Body of pancreas (tissue), 4 donors: ENCODE measurements at places on chromosomes 2 and 18.

GRCh38 chr2:235630718-235631296 is 137.0 kb downstream of the AGAP1 start:
- no peak for DNase-seq

- DNase-seq: no peak
These were observed 100.3 kb downstream of the KLHL29 start for GRCh38 chr2:23485261-23485660.

DNA sequence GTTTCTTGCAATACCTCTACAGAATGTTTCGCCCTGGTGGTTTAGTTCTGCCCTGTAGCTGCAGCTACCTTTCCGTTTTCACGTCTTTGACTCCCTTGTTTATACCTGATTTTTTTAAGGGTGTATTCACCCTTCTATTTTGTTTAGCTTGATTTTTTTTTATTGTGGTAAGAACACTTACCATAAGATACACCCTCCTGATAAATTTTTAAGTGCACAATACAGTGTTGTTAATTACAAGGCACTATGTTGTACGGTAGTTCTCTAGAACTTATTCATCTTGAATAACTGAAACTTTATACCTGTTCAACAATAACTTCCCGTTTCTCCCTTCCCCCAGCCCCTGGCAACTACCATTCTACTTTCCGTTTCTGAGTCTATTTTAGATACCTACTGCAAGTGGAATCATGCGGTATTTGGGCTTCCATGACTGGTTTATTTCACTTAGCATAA is 48.9 kb upstream of the NABP1 start:
- DNase-seq: no peak

GRCh38 chr2:229620289-229620688 is 94.1 kb downstream of the DNER start:
- no peak for DNase-seq

GRCh38 chr2:202038471-202039277 is 5.0 kb downstream of the FZD7 start:
- DNase-seq: peak; percentile 19

GRCh38 chr18:76673281-76674185 is 148.8 kb upstream of the ZNF236 start:
- no peak for DNase-seq

- no peak for DNase-seq
These were observed 840.6 kb upstream of the SALL3 start for GRCh38 chr18:78138983-78139496.

DNA sequence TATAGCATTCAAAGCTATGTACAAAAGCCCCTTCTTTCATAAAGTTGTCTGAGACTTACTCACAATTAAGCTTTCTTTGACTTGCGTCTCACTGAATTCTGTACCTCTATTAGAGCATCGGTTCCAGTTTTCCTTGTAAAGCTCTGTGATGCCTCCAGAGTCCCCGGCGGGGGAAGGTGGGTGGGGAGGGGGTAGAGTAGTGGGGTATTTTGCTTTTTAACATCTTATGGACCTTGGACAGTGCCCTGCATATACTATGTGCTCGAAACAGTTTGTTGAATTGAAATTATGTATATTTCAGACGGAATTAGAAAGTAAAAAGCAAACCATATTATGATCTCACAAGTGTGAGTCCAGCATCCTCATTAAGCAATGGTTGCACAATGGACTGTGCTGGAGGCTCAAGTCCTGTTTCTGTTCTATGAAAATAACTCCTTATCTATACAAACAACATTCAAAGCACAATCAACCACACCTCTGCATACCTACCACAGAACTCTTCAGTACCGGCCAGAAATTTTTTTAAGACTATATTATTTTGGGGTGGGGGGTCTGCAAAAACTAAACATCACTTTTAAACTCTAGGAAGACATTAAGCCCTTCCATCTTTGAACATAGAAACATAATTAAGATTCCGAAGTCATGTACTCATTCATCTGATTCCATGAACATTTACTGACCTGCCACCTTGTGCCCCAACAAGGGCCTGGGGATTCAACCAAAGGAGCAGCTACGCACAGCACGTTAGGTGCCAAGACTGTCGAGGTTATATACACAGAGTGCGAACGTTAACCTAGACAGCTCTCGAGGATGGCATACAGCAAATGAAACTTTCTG is 908 bp downstream of the STAT1 start:
- peak; percentile 20 for DNase-seq

- no peak for DNase-seq
These were observed 36.8 kb downstream of the RNU4ATAC start for GRCh38 chr2:121567452-121567851.

- DNase-seq: no peak
These were observed 119.0 kb downstream of the RPIA start for GRCh38 chr2:88810488-88810887.

GRCh38 chr2:20448246-20448976 is 1.5 kb downstream of the RHOB start:
- peak; percentile 39 for DNase-seq

- no peak for DNase-seq
These were observed 364.3 kb upstream of the SPHKAP start for GRCh38 chr2:228545748-228546145.

DNA sequence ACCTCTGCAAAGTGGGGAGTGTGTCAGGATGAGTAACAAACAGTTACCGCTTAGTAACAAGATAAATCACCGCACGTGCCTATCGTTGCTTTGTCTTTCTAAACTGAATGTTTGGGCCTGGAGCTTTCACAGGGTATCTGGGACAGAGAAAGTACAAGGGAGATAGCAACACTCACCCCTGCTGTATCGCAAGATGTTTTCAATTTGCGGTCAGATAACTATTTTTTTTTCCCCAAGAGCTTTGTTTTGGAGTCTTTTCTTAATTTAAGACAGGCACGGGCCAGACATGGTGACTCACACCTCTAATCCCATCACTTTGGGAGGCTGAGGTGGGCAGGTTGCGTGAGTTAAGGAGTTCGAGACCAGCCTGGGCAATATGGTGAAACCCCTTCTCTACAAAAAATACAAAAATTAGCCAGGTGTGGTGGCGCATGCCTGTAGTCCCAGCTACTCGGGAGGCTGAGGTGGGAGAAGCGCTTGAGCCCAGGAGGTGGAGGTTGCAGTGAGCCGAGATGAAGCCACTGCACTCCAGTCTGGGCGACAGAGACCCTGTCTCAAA is 146.6 kb downstream of the GBX2 start:
- no peak for DNase-seq

DNA sequence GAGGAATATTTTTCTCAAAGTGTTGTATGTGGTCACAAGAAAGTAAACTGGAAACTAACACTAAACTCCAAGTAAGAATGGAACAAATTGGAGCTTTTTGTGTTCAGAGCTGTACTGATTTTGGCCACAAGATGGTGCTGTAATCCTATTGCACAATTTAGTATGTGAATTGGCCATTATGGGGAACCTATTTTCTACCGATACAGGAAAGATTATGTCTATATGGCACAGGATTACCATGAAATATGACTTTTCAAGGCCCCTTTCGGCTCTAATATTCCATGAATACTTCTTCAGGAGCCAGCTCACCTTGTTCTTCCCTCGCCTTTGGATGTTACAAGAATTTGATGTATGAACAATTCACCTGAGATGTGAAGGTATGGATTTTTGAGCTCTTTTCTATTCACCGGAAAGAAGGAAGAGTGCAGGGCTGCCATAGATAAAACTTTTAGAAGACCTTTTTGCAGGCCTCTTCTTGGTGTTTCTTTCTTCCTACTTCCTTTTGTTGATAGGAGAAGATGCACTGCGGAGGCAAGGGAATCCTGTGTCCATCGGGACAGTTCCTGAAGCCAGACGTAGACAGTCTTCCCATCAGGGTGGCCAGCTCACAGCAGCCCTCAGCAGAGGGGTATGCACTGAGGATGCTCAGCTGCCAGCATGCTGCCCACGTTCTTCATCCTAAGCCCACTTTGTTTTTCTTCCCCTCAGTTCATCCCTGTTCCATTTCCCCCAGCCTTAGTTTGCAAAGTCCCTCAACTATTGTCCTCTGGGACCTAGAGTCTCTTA is 13.3 kb downstream of the MRPL44 start:
- DNase-seq: peak; percentile 58

GRCh38 chr2:30768708-30769480 is 38.4 kb downstream of the CAPN13 start:
- DNase-seq: no peak

DNA sequence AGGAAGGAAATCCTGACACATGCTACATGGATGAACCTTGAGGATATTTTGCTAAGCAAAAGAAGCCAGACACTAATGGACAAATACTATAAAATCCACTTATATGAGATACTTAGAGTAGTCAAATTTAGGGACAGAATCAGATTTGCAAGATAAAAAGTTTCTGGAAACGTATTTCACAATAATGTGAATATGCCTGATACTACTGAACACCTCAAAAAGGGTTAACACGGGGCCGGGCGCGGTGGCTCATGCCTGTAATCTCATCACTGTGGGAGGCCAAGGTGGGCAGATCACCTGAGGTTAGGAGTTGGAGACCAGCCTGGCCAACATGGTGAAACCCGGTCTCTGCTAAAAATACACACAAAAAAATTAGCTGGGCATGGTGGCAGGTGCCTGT is 1.7 kb upstream of the RMC1 start:
- DNase-seq: no peak

DNA sequence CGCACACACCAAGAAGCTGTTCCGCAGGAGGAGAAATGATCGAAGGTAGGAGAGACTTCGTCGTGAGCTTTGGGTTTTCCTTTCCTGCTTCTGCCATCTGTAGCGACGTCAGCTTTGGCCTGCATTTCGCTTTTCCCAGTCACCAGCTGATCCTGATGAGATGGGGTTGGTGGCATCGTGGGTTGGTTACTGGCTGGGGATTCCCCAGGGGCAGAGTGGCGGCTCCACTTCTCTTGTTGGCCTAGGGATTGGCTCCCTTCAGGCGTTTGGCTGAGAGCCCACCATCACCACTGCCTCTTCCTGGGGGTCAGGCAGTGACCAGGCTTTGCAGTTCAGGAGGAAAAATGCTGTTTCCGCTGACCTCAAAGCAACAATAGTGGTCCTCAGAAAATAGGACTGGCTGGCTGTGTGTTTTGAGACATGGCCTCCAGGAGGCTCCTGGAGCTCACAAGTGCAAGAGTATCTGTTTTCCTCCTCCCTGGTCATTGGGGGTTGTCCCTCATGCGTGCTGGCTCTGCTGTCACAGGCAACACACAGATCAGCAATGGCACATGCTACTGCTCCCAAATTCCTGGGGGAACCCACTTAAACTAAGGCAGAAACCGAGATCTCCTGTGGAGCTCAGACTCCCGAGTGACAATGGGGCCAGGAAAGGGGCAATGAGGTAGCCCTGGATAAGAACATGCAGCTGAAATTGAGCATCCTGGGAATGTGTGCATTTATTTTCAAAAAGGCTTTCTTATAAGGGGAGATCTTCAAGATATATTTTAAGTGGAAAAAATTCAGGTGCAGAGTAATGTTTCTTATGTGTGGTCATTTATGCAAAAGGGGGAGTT is 173.0 kb downstream of the CTIF start:
- DNase-seq: peak; percentile 16

DNA sequence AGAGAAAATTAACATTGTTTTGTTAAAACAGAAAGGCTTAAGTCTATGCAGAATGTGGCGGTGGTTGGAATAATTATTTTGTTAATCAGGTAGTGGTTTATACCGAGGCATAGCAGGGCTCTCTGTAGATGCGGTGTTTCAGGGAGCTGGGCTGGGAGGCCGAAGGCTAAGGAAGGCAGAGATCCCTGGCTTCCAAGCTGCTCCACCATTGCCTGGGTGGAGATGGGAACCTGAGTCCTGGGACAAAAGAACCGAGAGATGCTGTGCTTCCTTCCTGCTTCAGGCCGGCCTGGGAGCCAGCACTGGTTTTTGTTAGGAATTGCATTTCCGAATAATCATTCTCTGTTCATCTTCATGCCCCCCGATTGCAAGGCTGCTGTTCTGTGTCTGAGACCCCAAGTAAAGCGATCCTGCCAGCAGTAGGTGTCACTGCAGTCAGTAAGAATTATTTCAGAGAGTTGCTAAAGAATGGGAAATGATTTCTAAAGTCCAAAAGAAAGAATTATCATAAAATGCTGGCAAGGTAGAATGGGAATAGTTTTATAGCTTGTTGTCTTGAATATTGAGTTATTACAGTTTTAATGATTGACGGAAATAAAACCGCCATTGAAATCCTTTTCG is 824.9 kb downstream of the GALR1 start:
- DNase-seq: no peak

- no peak for DNase-seq
These were observed 44.6 kb downstream of the SERPINB7 start for GRCh38 chr18:63819786-63820185.

GRCh38 chr2:171814883-171815282 is 79.2 kb downstream of the SLC25A12 start:
- DNase-seq: no peak

GRCh38 chr2:127647242-127648190 is 1.6 kb downstream of the GPR17 start:
- DNase-seq: no peak

- no peak for DNase-seq
These were observed 34.3 kb downstream of the NETO1 start for GRCh38 chr18:72833471-72833870.

GRCh38 chr2:28408764-28409599 is 16.3 kb downstream of the FOSL2 start:
- DNase-seq: no peak

GRCh38 chr2:55051026-55051866 is 995 bp upstream of the RTN4 start:
- DNase-seq: peak; percentile 75

GRCh38 chr2:12429779-12430406 is 286.8 kb upstream of the TRIB2 start:
- no peak for DNase-seq

DNA sequence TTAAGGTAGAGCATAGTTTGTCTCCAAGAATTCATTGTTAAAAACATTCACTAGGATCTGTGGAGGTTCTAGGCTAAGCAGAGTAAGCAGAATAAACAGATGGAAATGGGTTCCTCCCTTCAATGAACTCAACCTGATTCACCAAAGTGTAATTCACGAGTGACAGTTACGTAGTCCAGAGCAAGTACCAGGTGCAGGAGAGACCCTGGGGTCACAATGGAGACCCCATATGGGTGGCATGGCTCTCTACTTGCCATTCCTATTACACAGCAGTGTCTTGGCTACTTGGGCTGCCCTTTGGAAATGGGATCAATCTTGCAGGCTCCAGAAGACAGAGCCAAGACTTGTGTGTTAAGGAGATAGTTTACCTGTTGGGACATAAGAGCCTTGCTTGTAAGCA is 7.1 kb downstream of the MYCN start:
- no peak for DNase-seq

DNA sequence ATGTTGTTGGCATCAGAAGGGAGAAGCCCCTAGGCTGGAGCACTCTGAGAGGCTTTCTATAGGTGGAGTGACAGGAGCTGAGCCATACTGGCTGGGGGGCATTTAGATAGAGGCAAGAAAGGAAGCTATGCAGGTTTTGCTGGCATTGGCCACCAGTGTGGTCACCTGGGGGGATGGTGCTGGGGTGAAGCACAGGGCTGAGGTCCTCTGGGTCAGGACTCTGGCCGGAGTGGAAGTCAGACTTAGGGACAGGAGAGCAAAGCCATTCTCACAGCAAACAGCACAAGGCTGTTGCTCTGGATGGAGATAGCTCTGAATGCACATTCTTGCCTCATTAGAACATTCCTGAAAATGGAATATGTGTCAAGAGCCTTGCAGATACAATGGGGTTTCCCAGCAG is 47.4 kb downstream of the NTSR2 start:
- no peak for DNase-seq
